ENCODE measurements at places on chromosomes 6 and 20. TPM values are rescaled to one million over a fixed set of nuclear protein-coding genes. Genes with fewer than 3 reads are reported as not detected.

DNA sequence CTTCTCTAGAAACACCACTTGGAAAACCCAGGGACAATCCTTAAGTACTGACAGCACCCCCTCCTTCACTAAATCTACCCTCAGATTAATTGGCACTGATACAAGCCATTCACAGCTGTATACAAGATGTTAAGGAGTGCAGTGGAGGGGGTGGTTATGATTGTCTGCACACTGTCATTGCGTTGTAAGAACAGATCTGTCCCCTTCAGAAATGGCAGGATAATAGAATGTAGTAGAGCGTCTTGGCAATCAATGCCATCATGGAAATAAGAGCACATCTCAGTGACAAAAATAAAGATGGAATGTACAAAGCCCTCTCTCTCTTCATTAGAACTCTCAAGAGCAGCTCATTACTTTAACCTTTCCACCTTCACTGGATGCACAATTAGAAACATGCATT, 324.9 kb upstream of the TBX18 start:
- no peak for DNase-seq

DNA sequence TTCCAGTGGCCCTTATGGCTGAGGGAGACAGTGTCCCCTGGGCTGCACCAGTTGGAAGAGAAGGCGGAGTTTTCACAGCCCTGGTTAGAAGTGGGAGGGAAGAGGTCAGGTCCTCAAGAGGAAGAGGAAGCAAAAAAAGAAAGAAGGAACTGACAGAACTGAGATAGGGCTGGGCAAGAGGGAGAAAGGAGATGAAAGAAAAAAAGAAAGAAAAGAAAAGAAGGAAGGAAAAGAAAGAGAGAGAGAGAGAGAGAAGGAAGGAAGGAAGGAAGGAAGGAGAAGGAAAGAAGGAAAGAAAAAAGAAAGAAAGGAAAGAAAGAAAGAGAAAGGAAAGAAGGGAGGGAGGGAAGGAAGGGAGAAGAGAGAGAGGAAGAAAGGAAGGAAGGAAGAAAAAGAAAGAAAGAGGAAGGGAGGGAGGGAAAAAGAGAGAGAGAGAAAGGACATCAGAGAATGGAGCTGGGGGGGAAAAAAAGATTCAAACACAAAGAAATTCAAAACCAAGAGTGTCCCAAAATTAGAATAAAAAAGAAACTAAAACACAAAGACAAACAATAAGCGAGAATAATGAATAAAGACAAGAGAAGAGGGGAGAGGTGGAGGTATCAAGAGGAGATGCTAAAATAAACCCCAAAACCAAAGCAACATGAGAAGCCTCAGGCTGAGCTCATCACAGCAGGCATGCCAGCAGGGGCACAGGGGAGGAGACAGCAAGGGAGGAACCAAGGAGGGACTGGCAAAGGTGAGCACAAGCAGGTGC, 5.3 kb upstream of the FUCA2 start:
- DNase-seq = no peak

GRCh38 chr20:43322851-43323250, 133.1 kb upstream of the PTPRT start:
- no peak for DNase-seq

DNA sequence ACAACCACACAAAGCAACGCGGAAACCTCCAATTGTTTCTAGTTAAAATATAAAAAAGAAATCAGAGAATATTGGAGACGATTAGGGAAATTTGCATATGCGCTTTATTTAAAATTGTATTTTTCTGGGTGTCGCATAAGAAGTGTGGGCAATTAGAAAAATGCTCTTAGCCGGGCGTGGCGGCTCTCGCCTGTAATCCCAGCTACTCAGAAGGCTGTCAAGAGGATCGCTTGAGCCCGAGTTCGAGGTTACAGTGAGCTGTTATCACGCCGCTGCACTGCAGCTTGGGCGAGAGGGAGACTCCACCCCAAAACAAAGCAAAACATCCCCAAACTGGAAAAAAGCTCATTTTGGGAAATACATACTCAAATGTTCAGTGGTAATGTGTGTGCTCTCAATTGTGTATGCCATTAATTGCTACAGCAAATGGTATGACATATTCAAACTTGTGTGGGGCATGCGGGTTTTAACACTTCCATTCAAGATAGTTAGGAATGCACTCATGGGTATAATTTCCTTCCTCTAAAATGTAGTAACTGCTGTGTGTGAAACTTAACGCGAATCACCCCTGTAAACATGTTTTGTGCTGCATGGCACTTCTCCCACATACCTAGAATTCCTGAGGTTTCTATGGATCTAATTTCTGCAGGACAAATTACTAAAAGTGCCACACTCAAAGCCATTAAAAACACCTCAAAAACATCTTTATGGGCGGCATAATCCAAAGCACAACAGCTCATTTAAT, 54.7 kb upstream of the HFE start:
- no peak for DNase-seq

DNA sequence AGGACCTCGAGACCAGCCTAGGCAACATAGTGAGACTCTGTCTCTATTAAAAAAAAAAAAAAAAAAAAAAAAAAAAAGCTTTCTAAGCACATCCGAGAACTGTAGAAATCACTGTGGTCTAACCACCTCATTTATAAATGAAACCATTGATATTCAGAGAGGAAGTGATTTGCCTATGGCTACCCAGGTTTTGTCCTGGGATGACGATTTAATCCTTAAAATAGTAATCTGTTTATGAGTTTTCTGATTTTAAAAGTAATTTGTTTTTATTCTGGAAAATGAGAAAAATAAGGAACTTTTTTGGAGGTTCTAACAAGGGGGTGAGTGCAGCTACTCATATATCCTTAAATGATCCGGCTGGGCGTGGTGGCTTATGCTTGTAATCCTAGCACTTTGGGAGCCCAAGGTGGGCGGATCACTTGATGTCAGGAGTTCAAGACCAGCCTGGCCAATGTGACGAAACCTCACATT, 6.5 kb upstream of the BTN3A2 start:
- DNase-seq = no peak

- DNase-seq = no peak
Measured at GRCh38 chr6:88843040-88843439, 120.4 kb downstream of the RNGTT start.

- DNase-seq = no peak
Measured at GRCh38 chr6:14406614-14407331, 289.2 kb downstream of the CD83 start.

DNA sequence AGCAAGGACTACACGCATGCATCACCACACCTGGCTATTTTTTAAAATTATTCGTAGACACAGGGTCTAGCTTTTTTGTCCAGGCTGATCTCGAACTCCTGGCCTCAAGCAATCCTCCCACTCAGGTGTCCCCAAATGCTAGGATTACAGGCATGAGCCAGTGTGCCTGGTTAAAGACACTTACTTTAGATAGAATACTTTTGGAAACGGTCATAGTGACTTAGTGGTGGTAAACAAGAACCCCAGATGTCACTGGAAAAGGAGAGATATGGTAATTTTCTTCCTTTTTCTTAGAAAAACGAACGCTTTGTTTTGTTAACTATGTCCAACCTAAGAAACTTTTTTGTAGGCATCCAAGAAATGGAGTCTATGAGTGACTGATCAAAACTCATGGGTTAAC, 137.3 kb downstream of the TFAP2B start:
- no peak for DNase-seq

- DNase-seq = no peak
Measured at GRCh38 chr6:79557673-79558467, 20.6 kb upstream of the LCA5 start.

GRCh38 chr6:132490478-132491204, 22.3 kb downstream of the STX7 start:
- no peak for DNase-seq

DNA sequence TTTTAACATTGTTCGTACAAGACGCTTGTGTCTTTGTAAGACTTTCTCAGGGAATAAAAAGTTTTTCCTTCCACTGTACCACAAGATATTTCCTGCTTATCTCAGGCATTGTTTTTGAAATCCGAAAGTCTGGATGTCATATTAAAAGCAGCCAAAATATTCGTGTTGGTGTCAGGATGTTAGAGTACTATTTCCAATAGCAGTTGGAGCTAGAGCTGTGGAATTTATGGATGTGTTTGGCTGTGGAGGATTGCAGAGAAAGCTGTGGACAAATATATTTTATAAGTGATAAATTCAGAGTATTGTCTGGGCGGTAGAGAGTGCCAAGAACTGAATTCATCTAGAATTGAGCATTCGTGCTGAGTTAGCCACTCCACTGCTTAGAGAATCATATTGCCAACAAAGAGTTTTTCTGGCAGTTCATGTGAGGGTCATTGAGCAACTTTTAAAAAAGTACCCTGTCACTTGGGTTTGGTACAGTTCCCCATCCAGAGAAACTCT, 57.7 kb downstream of the ZDHHC14 start:
- no peak for DNase-seq

- DNase-seq = no peak
Measured at GRCh38 chr20:62887152-62887859, 25.7 kb upstream of the TCFL5 start.

GRCh38 chr6:38591439-38591838, 48.3 kb downstream of the BTBD9 start:
- no peak for DNase-seq

GRCh38 chr20:50107086-50107660, 5.8 kb downstream of the UBE2V1 start:
- DNase-seq = no peak

DNA sequence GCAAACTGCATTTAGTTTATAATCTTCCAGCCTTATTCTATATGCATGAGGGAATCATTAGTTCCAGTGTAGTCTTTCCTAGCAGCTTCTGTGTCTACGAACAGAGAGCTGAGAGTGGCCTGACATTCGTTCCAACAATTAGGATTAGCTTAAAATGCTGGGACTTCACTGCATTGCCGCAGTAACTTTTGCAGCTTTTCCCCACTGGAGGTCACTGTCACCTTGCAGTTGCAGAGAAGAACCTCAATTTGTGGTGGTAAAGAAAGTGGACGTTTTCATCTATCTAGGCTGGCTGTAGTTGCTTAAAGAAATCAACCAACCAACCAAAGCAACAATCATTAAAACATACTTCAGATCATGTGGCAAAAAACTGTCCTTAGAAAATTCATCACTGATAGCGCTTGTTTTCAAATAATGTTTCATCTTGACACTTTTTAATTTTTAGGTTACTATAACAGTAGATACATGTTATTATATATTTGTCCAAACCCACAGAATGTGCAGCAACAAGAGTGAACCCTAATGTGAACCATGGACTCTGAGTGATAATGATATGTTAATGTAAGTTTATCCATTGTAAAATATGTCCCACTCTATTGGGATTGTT, 12.2 kb downstream of the MYLK4 start:
- DNase-seq = peak; percentile 41

- DNase-seq = no peak
Measured at GRCh38 chr6:33672808-33673207, 38.7 kb downstream of the UQCC2 start.

DNA sequence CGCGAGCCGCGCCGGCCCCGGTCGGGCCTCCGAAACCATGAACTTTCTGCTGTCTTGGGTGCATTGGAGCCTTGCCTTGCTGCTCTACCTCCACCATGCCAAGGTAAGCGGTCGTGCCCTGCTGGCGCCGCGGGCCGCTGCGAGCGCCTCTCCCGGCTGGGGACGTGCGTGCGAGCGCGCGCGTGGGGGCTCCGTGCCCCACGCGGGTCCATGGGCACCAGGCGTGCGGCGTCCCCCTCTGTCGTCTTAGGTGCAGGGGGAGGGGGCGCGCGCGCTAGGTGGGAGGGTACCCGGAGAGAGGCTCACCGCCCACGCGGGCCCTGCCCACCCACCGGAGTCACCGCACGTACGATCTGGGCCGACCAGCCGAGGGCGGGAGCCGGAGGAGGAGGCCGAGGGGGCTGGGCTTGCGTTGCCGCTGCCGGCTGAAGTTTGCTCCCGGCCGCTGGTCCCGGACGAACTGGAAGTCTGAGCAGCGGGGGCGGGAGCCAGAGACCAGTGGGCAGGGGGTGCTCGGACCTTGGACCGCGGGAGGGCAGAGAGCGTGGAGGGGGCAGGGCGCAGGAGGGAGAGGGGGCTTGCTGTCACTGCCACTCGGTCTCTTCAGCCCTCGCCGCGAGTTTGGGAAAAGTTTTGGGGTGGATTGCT, 1.3 kb downstream of the VEGFA start:
- no peak for DNase-seq

DNA sequence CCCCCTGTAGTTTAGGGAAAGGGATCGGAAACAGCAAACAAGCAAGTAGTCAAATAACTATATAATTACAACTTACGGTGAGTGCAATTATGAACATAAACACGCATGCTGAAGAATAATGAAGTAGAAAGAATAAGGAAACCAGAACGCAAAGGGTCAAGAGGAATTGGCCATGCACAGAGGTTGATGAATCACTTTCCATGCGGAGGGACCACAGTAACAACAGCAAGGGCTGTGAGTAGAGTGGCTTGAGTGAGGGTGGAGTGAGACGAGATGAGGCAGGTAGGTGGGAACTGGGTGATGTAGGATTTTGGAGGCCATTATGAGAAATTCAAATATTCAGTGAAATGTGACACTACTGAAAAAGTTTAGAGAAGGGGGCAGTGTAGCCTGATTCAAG, 112.2 kb upstream of the LAMP5 start:
- DNase-seq = no peak

- DNase-seq = no peak
Measured at GRCh38 chr20:32570401-32571190, 14.5 kb downstream of the NOL4L start.

DNA sequence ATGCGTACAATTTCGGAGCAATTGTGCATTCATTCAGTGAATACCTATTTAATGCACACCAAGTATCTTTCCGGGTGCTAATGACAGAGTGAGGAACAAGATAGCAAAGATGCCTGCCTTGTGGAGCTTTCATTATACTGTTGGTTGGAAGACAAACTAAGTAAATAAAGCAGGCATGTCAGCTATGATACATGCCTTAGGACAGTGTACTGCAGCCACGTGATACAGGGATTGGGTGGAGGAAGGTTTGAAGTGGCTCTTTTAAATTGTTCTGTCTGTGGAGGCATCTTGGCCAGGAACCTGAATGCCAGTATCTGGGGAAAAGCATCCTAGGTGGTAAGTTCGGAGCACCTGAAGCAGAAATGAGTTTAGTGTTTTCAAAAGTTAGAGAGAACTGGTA, 3.0 kb upstream of the OTOR start:
- DNase-seq = no peak

NFS1 gene
- 33.9 TPM for total RNA-seq

CPNE5 gene
- not detected for total RNA-seq

FARS2 gene
- 13.8 TPM for total RNA-seq

PRL gene
- not detected for total RNA-seq

TUBB1 gene
- not detected for total RNA-seq

TGM2 gene
- total RNA-seq = 6.1 TPM

HLA-DPA1 gene
- total RNA-seq = 0.89 TPM

MAPK13 gene
- total RNA-seq = 47.3 TPM

SGK2 gene
- 2.3 TPM for total RNA-seq

CENPQ gene
- total RNA-seq = 11.3 TPM

POU3F2 gene
- total RNA-seq = not detected

SCAND1 gene
- 46.2 TPM for total RNA-seq

TRIM31 gene
- total RNA-seq = not detected

NRN1 gene
- total RNA-seq = not detected

SLC16A10 gene
- total RNA-seq = 8.3 TPM

CDH22 gene
- 1.8 TPM for total RNA-seq

RBM24 gene
- total RNA-seq = 3.3 TPM
